Brain microvascular endothelial cell (primary cell): ENCODE measurements at places on chromosomes 1 and 21.

DNA sequence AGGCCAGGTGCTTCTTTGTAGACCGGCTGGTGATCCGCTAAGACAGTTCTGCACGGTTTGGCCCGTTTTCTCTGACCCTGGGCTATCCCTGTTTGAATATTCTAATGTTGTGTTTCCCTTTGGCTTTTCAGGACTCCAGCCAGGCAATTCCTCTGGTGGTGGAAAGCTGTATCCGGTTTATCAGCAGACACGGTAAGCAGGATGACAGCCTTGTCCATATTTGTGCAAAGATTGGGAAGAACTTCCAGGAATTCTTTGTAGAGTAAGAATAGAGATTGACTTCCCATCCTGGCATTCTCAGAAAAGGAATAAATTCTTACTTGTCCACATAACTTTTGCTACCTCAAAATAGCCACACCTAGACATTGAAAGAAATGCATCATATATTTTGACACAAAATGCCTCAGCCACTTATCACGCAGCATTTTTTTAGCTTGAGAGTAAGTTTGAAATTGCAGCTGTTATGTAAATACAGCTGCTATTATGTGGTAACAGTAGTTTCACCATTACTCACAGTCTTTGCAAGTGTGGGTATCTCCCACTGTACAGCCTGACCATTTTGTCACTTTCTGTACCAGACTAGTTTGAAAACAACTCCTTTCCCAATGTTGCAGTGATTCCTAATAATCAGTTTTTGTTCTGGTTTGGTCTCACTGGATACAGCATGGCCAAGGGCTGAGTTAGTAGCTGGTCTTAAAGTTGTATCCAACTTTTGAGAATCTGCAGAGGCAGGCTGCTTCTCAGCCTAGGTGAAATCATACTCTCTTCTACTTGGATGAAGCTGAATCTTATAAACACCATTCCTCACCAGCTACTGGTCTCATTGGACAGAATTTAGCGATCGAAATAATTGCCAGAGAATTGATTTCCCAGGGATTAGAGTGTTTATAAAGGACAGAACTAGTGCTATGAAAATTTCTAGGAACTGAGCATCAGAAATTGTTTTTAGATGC, 40.0 kb upstream of the IKBKE start:
- DNase-seq: peak; percentile 54

- no peak for DNase-seq
Measured at GRCh38 chr1:2468041-2468472, 8.0 kb upstream of the PLCH2 start.

DNA sequence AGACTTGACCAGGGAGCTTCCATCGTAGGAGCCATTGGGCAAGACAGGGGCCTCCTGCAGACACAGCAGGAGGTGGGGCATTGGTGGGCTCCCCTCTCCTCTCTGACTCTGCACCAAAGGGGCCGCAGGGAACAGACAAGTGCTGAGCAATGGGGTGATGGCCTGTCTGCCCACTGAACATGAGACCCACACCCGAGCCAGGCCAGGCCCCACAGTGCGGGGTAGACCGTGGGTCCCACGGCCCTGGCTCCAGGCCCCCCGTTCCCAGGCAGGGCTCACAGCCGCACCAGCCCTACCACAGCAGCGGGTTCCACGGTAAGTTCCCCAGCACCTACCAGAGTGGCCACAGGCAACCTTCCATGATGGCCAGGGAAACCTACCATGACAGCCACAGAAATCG, 45.9 kb downstream of the CHD5 start:
- no peak for DNase-seq

- no peak for DNase-seq
Measured at GRCh38 chr1:31063631-31064030, 1.9 kb downstream of the PUM1 start.

DNA sequence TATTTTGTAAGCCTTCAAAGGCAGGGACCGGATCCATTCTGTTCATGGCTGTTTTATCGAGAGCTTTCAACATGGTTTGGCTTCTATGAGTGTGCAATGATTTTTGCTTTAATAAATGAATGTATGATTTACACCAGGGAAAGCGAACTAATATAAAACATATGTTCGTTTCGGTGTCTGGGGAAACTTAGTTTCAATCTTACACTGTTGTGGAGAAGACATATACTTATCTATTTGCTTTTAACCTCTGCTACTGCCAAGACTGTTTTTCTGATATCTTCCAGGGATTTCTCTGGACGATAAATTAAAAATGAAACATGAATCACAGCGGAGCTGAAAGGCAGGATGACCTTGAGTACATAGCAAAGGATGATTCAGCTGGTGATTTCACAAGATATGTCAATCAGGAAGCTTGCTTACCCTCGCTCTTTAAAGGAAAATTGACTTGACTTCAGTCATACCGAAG, 14.7 kb upstream of the CYYR1 start:
- peak; percentile 43 for DNase-seq

GRCh38 chr1:181083842-181084605, 4.5 kb upstream of the IER5 start:
- DNase-seq: no peak

- no peak for DNase-seq
Measured at GRCh38 chr21:35048183-35048601, 910 bp downstream of the RUNX1 start.

GRCh38 chr1:45508295-45509151, 8.4 kb downstream of the MMACHC start:
- DNase-seq: no peak

DNA sequence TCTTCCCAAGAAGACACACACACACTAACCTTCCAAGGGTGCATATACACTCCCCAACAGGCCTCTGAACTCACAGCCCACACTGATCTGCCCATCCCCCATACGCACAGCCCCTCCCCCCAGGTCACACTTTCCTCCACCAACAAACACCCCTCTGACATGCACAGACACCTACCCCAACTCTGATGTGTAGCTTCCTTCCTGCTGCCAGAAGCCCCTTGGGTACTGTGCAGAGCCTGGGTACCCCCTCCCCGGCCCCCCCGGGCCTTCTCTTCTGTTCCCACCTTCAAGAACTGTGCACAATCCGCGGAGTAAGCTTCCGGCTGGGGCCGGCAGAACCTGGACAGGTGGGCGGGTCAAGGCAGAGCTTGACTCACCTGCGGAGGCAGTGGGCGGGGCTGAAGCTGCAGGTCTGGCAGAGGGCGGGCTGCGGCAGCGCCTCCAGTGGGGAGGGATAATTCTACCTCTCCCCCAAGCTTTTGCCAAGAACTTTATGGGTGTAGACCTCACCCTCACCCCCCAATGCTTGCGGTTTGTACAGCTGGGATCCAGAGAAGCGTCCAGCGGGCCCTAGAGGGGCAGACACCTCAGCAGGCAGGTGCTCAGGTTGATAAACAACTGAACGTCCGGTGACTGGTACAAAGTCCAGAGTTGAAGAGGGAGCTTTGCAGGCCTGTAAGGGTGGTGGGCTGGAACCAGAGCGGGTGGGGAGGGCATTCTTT, at the start of gene C1orf210:
Gene C1orf210, minus strand, starts transcription at position 313 of the 722 bp plus-strand sequence. CDS start 2,311 bp downstream, outside the sequence.
- no peak for DNase-seq

DNA sequence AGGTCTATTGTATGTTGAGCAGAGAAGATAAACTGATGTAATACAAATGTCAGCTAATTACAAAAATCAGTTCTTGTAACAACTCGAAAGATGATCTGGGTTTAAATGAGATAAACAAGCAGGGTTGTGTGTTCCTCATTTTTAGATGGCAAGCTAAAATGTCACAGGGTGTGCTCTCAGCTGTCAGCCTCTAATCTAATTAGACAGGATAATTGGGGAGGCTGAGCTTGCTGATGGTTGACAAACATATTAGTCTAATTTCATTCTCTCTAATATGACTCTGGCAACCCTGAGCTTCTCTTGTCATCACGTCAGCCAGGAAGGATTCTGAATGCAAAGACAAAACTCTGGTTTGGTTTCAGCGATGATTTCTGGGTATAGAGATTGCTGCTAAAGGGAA, 335.3 kb upstream of the KAZN start:
- no peak for DNase-seq

GRCh38 chr1:207752456-207752998, 673 bp downstream of the CD46 start:
- DNase-seq: no peak

DNA sequence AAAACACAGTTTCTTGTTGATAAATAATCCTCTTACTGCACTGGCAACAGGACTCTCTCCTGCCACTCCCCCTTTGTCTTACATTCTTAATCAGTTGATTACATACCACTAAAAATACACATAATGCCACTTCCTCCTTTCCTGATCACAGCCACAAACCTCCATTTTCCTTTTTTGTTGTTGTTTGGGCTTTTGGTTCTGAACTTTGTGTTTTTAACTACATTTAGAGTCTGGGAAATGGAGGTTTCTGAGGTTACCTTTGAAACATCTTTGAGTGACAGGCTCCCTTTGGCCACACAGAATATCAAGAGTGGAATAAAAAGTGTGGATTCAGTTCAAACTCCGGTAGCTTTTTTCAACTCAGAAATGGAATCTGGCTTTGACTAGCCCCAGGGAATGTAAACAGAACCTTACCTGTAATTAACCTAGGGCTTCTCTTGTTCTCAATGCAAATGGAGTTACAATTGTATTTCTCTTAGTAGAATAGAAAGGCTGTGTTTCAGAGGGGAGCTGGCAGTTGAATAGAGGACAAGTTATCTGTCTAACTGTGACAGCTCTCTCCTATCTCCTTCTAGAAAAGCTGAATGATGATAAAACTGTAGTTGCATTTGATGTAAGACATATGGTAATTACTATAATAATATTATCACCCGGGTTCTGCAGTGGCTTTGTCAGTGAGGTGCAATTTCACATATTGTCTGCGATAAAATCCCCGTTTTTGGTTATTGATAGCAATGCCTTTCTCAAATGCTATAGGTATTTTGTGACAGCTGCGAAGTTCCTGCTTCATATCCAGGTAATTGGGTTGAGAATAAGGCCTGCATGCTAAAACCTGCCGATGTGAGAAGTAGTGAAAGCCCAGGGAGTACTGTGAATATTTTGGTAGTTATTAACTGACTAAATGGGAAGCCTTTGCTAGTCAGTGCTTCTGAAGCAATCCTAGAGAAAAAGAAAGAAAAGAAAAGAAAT, 66.9 kb downstream of the ST6GALNAC5 start:
- DNase-seq: no peak

DNA sequence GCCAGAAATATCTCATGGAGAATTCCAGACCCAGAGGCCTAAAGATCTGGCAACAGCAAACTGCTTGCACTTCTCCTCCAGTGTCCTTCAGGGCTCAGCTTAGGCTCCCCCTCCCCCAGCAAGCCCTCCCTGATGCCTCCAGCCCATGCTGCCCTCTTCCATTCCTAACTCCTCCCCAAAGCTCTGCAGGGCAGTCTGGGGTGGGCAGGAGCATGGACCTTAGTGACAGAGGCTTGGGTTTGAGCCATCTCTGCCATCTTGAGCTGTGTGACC, 436.8 kb downstream of the PTPRU start:
- no peak for DNase-seq

DNA sequence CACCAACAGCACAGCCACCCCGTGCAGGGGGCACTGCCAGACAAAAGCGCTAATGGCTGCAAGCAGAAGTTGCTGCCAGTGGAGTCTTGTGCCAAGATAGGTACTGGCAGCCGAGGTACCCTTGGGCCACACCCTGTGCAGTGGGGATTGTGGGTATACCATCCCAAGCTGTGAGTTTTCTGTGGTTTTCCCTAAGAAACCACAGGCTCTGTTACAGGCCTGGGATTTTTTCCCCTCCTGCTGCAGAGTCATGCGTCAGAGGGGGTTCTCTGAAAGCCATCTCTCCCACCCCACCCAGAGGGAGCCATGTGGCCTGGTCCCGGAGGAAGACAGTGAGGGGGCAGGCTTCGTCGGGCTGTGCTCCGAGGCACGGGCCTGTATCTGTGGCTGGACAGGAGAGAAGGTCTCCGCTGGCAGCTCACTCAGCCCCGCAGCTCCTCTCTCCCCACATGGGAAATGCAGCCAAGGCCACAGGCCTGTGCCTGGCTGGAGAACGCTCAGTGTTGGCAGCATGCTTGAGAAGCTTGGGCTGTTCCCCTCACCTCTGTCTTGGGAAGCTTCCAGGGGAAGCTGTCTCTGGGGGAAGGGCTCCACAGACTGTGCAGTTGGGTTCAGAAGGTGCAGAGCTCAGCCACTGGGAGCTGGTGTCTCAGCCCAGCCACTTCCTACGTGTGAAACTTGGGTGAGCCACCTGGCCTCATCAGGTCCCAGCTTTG, 42.5 kb downstream of the NEK2 start:
- peak; percentile 78 for DNase-seq

GRCh38 chr21:46079352-46080170, 18.4 kb upstream of the COL6A2 start:
- peak; percentile 77 for DNase-seq

GRCh38 chr1:53238197-53239155, at the start of gene MAGOH:
TSS of gene MAGOH (minus strand) at chr1:53238518. CDS start at chr1:53238448, 70 bp downstream.
- DNase-seq: peak; percentile 92

DNA sequence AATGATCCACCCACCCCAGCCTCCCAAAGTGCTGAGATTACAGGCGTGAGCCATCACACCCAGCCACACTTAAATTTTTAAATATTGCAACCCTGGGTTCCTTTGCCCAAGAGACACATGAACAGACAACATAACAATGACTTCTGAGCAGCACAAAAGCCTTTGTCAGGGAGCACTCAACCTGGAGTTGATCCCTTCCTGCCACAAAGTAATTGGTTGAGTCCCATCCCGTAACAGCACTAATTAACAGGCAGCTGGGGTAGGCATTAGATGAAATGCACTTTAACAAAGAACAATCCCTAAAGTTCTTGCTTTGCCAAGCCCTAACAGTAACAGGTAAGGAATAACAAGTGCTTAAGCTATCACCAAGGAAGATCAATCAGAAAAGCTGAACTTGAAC, 5.9 kb upstream of the BCAR3 start:
- no peak for DNase-seq

DNA sequence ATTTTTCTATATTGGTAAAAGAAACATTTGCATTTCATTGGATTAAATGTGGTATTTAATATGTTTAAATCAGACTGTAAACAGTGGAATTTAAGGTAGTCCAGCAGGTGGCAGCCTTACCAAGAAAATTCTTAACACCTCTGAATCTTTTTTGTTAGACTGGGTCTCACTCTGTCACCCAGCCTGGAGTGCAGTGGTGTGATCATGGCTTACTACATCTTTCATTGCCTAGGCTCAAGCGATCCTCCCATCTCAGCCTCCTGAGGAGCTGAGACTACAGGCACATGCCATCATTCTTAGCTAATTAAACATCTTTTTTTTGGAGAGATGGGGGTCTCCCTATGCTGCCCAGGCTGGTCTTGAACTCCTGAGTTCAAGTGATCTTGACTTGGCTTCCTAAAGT, 98.8 kb downstream of the RABGAP1L start:
- peak; percentile 48 for DNase-seq

- no peak for DNase-seq
Measured at GRCh38 chr1:115729756-115730155, 38.8 kb downstream of the CASQ2 start.

DNA sequence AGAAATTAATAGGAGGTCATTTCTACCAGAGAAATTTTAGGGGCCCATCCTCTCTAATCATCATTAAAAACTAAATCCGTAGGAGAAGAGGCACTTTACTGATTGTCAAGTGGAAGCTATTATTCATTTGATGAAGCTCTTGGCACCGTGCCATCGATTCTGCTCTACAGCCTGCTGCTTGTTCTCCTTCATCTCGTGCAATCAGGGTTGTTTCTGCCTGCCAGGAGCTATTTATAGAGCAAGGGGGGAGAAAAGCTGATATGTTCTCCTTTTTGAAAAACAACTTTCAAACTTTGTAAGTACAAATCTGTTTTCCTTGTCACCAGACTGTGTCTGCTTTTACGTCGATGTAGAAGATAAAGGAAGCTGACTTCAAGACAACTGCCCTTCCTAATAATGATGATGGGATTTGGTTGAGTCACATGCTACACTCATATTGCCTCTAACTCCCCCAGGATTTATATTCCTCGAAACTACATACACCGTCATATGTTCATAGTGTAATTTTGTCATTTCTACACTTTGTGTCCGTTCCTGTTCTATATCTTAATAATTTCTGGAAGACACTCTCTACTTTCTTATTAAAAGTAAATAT, 169.6 kb upstream of the LHX8 start:
- no peak for DNase-seq
